ENCODE measurements at places on chromosomes 5 and 9.
A peak's percentile ranks its signal among the peaks of the same experiment; 100 is the strongest.

DNA sequence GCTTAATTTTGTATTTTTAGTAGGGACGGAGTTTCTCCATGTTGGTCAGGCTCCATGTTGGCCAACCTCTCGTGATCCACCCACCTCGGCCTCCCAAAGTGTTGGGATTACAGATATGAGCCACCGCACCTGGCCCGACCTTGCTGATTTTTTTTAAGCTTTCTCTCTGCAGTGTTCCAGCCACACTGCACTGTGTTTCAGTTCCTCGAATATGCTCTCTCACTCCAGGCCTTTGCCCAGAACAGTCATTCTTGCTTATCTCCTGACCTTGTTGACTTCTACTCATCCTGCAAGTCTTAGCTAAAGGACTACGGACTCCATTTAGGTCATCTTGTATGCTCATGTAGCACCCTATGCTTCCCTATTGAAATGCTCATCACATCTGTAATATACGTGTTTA, 3.3 kb downstream of the SNAPC3 start:
- DNase-seq: no peak

DNA sequence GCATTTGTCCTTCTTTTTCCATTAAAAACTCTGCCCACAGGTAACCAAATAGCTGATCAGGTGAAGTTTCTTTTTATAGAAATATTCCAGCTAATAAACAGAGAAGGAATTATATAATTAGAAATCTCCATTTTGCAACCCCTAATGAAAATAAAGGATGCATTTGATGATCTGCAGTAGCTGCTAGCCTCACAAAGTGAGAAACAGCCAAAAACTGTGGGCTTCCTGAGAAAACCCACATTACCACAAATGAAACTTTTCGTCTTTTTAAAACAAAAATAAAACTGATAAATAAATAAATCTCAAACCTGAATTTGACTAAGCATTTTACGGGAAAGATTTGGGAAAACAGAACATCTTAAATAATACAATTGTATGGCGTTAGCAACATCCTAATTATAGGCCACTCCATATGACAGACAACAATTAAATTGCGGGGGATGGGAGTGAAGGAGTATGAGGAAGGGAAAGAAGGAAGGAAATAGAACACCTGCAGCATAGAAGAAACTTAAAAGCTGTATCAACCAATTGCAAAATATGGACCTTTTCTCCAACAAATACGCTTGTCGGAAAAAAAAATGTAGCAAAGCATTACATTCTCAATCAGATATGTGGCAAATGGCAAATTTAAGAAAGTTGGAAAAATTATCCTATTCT, 283.0 kb upstream of the ITGA1 start:
- DNase-seq: no peak

GRCh38 chr9:12813960-12814876, 39.4 kb downstream of the LURAP1L start:
- DNase-seq: peak; percentile 99

DNA sequence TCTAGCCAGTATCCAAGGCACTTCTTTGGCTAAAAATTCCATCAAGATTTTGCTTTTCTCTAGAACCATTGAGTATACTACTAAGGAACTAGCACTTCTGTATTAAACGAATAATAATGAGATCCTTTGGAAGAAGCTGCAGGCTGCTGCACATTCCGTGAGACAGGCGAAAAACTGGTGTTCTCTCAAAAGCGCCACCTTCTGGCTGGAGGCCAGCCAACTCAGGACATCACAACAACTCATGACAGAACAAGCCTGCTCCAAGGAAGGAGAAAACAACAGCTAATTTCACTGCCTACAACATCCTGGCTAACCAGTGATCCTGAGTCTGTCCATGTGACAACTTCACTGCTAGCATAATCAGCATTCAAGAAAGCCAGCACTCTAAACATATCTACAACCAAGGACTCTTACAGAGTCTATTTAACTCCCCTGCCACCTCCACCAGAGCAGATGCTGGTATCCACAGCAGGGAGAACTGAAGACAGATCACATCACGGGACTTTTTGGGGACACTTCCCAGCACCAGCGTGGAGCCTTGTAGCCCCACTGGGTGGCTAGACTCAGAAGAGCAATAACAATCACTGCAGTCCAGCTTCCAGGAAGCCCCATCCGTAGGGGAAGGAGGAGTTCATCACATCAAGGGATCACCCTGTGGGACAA, 150.5 kb downstream of the YTHDC2 start:
- no peak for DNase-seq

DNA sequence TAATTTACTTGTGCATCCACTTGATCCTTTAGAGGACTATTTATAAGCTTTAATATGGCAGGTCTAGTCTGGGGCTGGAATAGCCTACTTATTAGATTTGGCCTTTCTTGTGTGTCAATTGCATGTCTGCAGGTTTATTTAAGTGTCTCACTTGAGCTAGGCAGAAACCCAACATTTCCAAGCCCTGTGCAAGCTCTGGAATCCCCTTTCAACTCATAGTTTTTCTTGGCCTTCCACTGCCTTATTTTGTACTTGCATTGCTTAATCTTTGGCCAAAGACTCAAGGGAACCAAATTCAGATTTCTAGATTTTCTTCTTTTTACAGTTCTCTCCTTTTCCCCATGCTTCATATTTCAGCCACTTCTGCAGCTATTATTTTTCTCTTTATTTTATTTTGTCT, 102.4 kb upstream of the RFX3 start:
- DNase-seq: no peak

DNA sequence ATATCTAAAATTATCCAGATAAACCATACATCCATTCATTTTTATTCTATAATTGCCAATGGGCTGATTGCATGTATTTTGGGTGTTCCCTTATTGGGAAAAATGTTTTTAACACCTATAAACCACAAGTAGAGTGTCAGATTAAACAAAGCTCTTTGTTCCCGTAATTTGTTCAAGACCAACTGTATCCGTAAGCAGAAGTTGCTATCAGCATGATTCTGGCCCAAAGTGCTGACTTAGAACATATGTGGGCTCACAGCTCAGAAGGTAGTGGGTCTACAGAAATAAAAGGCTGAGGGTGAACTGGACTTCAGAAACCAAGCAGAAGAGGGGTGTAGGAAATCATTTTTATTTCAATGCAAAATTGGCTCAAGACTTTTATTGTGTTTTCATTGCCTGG, 23.5 kb upstream of the IL7R start:
- no peak for DNase-seq

GRCh38 chr5:13566871-13567339, 377.6 kb downstream of the DNAH5 start:
- DNase-seq: peak; percentile 92

DNA sequence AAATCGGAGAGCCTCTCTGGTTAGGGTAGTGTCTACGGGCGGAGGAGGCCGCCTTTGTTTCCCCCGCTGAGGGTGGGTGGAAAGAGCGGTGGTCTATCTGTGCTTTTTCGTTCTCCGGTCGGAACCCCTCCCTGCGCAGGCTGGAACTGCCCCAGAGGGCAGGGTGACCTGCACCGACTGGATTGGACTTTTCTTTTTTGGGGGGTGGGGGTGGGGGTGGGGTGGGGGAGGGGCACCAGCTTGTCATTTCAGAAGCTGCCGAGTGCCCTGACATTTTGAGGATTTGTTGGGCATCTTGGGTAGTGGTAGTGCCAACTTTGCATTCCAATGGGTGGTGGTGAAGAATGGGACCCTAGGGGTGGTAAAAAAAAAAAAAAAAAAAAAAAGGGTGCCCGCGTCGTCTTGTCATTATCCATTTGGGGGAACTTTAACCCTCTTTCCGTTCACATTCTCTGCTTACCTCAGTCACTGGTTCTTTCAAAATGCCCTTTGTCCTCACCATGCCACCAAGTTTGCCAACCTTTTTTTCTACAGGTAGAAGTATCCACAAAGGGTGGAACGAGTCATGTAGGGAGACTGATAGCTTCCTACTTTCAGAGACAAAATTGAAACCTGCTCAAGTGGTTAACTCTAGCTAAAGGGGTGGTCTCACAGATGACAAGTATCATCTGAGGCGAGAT, 1.3 kb downstream of the UBE2R2 start:
- no peak for DNase-seq

DNA sequence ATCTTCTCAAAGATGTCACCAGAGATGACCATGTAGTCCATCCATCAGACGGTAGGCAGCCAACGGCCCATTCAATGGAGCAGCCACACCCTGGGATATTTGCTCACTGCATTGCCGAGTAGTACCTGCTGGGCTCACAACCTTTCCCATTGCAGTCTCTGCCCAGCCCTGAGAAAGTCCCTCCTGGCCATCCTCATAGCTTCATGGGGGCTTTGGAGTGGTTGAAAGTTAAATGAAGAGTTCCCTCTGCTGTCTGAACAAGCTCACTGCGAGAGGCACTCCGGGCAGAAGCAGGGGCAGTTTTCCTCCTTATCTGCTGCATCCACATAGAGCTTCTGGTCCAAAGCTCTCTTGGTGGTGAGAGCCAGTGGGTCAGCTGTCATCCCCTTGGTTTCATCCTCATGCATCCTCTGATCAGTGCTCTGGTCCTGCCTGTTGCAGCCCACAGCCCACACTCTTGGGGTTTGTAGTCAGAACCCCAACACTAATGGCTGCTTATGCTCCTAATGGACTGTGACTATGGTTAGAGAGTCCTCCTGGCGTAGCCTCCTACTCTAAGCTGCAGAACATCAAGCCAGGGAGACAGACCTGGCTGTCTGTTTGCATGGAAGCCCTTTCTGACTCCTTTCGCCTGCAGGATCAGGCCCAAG, 23.3 kb downstream of the TNFSF8 start:
- no peak for DNase-seq

DNA sequence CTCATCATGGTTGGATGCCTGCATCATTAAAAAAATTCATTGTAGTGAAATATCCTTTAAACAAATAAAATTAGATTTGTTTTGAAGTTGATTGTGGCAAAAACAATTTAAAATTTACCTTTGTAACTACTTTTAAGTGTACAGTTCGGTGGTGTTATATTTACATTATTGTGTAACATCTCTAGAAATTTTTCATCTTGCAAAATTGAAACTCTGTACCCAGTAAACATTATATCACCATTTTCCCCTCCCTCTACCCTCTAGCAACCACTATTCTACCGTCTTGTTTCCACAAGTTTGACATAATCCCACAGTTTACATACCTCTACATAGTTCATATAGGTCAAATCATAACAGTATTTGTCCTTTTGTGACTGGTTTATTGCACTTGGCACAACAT, 2.0 kb upstream of the KIAA1958 start:
- DNase-seq: no peak

GRCh38 chr5:76472335-76473008, 69.4 kb downstream of the IQGAP2 start:
- no peak for DNase-seq

GRCh38 chr5:73130811-73131210, 10.4 kb downstream of the TMEM171 start:
- DNase-seq: no peak

DNA sequence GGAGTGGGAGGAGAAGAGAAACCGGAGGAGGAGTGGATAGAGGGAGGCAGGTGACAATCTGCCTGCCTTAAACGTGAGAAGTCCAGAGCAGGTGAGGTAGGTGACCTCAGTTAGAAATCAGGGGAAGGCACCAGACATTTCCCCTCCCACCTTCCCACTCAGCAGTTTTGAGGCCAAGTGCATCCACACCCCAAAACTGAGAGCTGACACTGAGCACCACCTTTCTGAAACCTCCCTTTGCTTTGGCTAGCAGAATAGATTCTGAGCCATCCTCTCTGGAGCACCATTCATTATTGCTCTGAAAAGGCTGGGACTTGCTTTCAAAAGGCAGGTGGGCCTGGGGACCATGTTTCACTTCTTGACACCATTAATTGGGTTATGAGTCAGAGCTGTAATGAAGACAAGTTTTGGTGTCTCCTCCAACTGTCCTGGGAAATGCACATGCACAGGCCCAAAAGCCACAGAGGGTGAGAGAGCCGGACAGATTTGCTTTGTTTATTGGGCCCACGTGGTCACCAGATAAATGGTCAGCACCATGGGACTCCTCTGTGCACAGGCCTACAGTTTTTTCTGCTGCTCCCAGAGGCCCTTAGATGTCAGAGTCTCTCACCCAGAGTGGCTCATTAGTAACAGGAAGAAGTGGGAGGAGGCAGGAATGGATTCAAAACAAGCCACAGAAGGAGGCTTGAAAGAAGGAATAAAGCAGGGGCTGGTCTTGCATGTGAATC, 314.7 kb downstream of the TLE1 start:
- no peak for DNase-seq

GRCh38 chr5:30197662-30198061, 995.8 kb upstream of the CDH6 start:
- DNase-seq: no peak

DNA sequence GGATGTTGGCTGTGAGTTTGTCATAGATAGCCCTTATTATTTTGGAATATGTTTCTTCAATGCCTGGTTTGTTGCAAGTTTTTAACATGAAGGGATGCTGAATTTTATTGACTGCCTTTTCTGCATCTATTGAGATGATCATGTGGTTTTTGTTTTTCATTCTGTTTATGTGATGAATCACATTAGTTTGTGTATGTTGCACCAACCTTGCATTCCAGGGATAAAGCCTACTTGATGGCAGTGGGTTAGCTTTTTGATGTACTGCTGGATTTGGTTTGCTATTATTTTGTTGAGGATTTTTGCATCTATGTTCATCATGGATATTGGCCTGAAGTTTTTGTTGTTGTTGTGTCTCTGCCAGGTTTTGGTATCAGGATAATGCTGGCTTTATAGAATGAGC, 225.6 kb downstream of the PCSK1 start:
- no peak for DNase-seq

GRCh38 chr9:114806526-114806900, 674 bp upstream of the TNFSF15 start:
- no peak for DNase-seq

DNA sequence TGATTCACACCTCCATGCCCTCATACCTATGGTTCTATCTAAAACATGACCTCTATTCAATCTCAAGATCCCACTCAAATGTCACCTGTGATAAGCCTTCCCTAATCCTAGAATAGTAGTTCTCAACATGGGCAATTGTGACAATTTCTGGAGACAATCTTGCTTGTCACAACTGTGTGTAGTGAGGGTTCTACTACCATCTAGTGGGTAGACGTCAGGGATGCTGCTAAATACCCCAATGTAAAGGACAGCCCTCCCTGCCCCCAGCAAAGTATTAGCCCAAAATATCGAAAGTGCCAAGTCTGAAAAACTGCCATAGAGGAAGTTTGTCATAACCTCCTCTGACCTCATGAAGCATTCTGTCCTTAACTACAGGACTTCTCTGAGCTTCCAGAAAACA, 32.0 kb downstream of the TBCA start:
- no peak for DNase-seq

DNA sequence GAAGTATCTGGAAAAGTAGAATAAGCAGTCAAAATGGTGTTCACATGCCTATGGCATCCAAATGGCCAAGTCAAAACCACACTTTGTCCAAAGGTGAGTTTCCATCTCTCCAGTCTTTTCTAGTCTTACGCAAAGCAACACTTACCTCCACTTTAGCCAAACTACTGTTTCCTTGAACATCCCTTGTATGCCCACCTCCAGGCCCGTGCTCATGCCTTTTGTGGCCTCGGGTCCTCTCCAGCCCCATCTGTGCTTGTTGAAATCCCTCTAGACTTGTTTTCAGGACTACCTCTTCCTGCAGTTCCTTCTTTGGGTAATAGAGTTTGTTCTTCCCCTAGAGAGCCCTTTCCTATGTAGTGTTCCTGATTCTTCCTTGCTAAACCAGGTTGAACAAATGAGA, 61.0 kb downstream of the ANGPTL2 start:
- no peak for DNase-seq

- DNase-seq: no peak
These were observed 57.1 kb upstream of the PPP1R26 start for GRCh38 chr9:135422341-135422944.

- peak; percentile 33 for DNase-seq
These were observed 8.9 kb upstream of the FBXO38 start for GRCh38 chr5:148374690-148375360.
